ENCODE measurements at places on chromosomes 1 and 21. TPM values are rescaled to one million over a fixed set of nuclear protein-coding genes. Genes with fewer than 3 reads are reported as not detected.

SIK1 gene
- total RNA-seq, result 28.5 TPM

BCL2L15 gene
- total RNA-seq, result not detected

ITLN2 gene
- total RNA-seq, result not detected

OR2L2 gene
- total RNA-seq, result 0.10 TPM

AKR7A3 gene
- total RNA-seq, result 2.5 TPM
